ENCODE measurements at places on chromosomes 16 and 17. TPM values are rescaled to one million over a fixed set of nuclear protein-coding genes. Genes with fewer than 3 reads are reported as not detected.

CPHXL2 gene
- not detected for total RNA-seq

TRIM72 gene
- total RNA-seq, result not detected

CLN3 gene
- total RNA-seq, result 14.8 TPM

PAGR1 gene
- total RNA-seq, result 21.0 TPM

Measured in aortic smooth muscle cell (primary cell).